Activated CD4-positive, alpha-beta T cell treated with anti-CD3 and anti-CD28 coated beads for 36 hours (primary cell): ENCODE measurements at places on chromosomes 5 and 9. TPM values are rescaled to one million over a fixed set of nuclear protein-coding genes. Genes with fewer than 3 reads are reported as not detected.

DNA sequence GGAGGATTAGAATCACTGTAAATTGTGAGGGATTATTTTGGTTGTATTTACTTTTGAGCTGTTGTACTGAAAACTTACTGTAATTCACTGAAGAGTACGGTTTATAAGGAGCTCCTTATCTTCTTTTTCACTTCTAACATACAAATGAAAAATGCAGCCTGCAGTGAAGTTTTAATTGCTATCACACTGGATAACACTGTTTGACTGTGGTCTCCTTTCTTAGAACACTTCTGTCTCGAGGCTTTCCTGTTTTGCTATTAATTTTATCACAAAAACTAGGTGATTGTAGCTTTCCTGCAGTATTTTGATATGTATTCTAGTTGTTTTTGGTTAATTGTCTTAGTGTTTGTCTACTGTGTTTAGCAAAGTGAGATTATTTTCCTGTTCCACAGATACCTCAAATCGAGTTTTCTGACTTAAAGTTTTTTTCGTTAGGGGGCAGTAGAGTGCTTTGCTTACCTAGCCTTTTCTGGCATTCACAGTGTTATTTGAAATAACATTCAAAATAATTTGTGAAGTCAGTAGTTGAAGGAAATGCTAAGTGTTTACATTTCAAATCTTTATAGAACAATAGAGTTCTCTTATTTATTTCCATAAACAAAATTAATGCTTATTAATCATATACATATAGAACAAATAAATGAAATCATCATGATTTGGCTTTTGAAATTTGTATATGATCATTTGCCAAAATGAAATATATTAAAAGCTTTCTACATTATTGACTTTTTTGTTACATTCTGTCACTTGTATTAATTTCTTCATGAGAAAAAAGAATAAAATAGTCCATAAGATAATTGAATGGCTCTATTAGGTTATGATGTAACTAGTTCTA, 52.9 kb downstream of the COMMD10 start:
- DNase-seq, result no peak

- DNase-seq, result no peak
Measured at GRCh38 chr9:16925426-16925825, 55.0 kb upstream of the BNC2 start.

GRCh38 chr5:67203701-67204074, 7.1 kb upstream of the CD180 start:
- no peak for DNase-seq

DNA sequence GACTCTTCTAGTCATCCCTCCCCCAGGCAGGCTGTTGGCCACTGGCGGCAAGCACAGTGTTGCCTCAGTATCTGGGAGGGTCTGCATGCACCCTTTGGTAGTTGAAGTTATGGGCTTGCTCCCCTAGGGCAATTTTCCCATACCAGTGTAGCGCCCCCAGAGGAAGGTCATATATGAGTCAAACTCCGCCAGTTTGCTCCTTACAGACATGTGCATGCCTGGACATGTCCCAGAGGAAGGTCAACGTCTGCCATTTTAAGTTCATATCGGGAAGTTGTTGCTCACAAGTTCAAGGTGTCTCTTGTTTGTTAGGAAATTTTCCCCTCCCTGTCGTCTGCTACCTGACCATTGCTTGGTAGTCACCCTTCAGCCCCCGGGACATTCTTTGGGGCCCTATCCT, 51.3 kb upstream of the MROH2B start:
- no peak for DNase-seq

Gene DOCK8
- 125 TPM for total RNA-seq
